Caco-2 (cell line): ENCODE measurements at places on chromosomes 11 and 22. TPM values are rescaled to one million over a fixed set of nuclear protein-coding genes. Genes with fewer than 3 reads are reported as not detected.

The ROM1 gene
- total RNA-seq = 1.1 and 1.3 TPM in 2 replicates

The PANX2 gene
- 2.2 and 2.6 TPM in 2 replicates for total RNA-seq

The RBMXL2 gene
- total RNA-seq = not detected in 2 replicates

GRCh38 chr22:45534339-45535192 is 31.9 kb downstream of the FBLN1 start:
- DNase-seq = no peak

DNA sequence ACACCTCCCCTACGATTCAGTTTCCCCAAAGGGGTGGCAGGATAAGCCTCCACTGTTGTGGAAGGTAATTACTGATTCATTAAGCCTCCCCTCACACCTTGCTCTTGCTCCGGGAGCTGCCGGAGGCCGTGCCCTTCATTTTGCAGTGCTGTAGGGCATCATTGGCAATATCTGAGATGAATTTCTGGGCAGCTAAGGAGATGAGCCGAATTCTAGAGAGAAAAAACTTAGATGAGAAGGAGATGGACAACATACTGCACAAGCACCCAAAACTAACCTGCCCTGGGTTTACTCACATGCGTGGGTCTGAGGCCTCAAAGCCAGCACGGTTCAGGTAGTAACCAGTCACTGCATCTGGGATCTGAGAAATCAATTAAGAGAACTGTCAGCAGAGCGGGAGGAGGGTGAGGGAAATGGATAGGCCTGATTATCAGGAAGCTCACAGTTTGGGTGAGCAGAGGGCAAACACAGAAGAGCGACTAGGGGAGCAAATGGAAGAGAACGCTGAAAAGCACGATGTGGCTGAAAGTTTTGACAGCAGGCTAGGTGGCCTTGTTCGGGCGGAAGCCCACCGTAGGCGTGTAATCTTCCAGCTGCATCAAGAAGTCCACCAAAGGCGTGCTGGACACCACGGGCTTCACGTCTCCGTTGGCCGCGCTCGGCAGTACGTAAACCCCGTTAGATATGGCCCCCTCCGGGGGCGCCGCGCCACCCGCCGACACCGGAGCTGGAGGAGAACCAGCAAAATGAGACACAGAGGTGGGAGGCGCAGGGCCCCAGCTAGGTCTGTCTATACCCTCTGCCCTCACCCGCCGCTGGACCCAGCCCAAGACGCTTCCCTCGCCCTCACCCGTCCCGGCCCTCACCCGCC is 689 bp downstream of the TAF10 start:
- DNase-seq = no peak

GRCh38 chr11:70696076-70696475 is 297.7 kb downstream of the CTTN start:
- no peak for DNase-seq

DNA sequence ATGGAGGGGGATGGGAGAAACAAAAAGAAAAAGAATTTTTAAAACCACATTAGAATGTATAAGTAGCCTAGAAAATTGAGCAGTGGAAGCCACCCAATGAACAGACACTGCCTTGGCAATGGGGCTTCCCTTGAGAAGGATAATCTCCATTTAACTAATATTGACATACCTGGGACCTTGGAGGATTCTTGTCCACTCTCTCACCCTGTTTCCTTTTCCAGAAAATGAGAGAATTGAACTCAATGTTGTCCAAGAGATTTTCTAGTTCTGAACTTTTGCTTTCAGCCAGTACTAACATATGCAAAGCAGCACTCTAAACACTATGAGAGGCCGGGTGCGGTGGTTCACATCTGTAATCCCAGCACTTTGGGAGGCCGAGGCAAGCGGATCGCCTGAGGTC is 524 bp downstream of the MS4A8 start:
- DNase-seq = no peak

- DNase-seq = no peak
These were observed 615.2 kb downstream of the BRD1 start for GRCh38 chr22:49212466-49212865.

DNA sequence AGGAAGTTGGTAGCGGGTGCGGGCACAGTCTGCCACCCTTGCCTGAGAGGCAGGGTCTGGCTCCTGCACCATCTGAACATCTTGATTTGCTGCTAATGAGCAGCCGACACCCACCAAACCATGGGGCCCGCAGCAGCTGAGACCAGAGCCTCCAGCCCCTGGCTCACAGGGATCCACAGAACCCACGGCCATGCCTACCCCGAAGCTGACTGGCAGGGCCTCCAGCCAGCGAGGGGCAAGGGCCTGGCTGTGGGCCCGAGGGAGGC is 171.5 kb upstream of the NTM start:
- no peak for DNase-seq
